Non-pigmented ciliary epithelial cell (primary cell): ENCODE measurements at places on chromosomes 6 and 20.

GRCh38 chr6:22891934-22892333 is 322.6 kb downstream of the HDGFL1 start:
- no peak for DNase-seq

DNA sequence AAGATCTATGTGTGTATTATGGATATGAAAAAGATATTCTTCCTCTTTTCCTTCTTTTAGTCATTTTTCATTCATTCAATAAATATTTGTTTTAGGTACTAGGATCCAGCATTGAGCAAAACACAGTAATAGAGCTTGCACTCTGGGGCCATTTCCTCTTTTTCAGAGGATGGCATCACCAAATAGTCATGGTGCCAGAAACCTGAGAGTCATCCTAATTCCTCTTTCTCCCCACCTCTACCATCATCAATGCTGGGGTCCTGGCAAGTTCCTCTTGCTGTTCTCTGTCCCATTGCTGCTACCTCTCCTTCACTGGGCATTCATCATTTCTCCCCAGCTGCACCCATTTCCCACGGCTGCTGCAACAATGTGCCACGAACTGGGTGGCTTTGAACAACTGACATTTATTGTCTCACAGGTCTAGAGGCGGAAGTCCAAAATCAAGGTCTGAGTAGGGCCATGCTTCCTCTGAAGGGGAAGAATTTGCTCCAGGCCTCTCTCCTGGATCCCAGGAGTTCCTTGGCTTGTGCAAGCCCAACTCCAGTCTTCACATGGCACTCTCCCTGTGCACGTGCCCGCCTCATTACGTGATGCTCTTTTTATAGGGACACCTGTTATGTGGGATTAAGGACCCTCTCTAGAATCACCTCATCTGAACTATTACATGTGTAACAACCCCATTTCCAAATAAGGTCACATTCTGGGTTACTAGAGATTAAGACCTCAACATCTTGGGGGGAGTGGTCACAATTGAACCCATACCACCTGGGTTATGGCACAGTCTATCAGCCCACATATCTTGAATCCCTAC is 9.5 kb upstream of the IGF2R start:
- DNase-seq, result no peak

DNA sequence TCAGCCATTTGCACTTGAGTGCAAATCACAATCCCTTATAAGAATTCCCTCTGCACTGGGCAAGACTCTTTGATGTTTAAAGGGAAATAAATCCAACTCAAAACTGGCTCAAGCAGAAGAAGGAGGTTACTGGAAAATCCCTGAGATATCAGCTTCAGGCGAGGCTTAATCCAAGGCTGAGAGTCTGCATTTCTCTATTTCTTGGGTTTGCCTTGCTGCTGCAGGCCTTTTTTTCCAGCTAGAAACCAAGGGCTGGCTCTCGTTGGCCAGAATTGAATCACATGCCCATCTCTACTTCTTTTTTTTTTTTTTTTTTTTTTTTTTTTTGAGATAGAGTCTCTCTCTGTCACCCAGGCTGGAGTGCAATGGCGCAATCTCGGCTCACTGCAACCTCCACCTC is 11.7 kb downstream of the HCK start:
- no peak for DNase-seq

GRCh38 chr6:111423960-111424846 is 58.8 kb downstream of the REV3L start:
- DNase-seq, result no peak

- no peak for DNase-seq
Measured at GRCh38 chr20:478949-479429, 16.7 kb upstream of the TBC1D20 start.

- DNase-seq, result no peak
Measured at GRCh38 chr20:24935140-24935539, 13.9 kb upstream of the CST7 start.

- DNase-seq, result no peak
Measured at GRCh38 chr20:13913131-13913530, 77.3 kb downstream of the SEL1L2 start.

- no peak for DNase-seq
Measured at GRCh38 chr6:34358389-34358905, 34.0 kb downstream of the NUDT3 start.

DNA sequence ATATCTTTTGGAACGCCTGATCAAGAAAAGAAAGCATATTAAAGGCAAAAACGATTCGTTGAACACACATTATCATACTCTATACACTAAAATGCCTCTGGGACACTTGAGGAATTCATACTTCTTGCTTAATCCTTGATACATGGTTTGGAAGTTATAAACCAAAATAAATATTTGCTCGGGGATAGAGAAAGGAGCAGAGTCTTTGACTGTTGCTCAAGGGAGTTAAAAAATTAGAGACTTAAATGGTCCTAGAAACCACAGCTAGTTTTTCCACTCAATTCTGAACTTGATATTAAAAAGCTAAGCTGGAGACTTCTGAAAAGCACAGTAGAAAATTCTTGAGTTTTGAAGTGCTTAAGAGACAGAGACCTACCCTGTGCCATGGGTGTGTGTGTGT is 98.9 kb downstream of the BCKDHB start:
- DNase-seq, result no peak

GRCh38 chr6:52574709-52575501 is 2.0 kb downstream of the TRAM2 start:
- DNase-seq, result no peak

DNA sequence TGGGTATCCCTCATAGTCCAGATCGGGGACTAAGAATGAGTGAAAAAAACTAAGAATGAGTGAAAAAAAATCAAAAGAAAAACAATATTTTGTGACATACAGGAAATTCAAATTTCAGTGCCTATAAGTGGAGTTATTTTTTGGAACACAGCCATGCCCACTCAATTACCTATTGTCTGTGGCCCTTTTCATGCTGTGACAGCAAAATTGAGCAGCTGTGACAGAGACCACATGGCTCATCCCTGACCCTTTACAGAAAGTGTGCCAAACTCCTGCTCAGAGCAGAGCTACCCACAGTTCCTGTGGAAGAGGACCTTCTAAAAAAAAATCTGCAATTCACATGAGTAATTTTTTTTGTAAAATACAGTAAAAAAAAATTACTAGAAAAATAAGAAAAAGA is 1.4 kb downstream of the NCR2 start:
- DNase-seq, result no peak

DNA sequence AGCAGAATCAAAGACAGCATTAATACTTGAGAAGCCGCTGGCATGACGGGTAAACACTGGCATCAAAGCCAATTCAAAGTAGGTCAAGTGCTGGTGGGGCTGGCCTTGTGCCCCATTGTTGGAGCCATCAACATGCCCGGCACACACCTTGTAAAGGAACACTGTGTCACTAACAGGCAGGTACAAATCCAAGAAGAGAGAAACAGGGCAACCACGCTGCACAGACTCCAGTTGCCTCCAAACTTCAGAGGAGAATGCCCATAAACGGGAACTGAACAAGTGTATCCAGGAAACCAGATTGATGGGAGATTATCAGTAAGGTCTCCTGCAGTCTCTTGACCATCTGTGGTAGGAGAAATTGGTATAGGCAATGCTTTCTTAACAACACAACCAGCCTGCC is 127.0 kb upstream of the STXBP5 start:
- DNase-seq, result no peak

DNA sequence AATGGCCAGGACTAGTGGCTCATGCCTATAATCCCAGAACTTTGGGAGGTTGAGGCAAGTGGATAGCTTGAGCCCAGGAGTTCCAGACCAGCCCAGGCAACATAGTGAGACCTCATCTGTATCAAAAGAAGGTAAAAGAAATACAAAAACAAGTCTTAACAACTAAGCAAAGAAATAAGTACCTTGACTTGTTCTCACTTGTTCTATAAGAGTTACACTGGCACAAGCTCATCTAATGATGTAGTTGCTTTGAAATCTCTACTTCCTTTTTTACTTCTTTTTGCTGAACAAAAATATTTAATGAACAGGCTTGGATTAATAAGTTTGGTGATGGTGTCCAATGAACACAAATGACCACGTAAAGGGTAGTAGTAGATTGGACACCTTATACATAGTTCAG is 72.2 kb downstream of the SGK1 start:
- DNase-seq, result no peak

- no peak for DNase-seq
Measured at GRCh38 chr6:43644940-43645612, at the start of gene RSPH9. Gene RSPH9 (plus strand): TSS chr6:43645036. CDS start chr6:43645099, 63 bp downstream.

DNA sequence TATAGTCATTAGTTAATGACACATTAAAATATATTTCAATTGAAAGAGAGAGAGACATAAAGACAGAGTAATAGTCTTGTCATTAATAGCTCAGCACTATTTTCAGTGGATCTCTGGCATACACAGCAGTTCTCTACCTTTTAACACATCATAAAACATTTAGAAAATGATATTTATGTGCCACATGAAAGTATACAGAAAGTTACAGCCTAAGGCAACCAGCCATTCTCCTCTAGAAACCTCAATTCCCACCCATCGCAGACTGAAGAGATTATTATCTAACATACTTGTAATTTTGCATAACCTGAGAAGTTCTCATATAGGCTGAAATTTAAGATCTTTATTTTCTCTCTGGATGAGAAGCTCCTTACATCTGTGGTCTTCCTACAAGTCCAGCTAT is 58.7 kb upstream of the FAM83B start:
- no peak for DNase-seq

DNA sequence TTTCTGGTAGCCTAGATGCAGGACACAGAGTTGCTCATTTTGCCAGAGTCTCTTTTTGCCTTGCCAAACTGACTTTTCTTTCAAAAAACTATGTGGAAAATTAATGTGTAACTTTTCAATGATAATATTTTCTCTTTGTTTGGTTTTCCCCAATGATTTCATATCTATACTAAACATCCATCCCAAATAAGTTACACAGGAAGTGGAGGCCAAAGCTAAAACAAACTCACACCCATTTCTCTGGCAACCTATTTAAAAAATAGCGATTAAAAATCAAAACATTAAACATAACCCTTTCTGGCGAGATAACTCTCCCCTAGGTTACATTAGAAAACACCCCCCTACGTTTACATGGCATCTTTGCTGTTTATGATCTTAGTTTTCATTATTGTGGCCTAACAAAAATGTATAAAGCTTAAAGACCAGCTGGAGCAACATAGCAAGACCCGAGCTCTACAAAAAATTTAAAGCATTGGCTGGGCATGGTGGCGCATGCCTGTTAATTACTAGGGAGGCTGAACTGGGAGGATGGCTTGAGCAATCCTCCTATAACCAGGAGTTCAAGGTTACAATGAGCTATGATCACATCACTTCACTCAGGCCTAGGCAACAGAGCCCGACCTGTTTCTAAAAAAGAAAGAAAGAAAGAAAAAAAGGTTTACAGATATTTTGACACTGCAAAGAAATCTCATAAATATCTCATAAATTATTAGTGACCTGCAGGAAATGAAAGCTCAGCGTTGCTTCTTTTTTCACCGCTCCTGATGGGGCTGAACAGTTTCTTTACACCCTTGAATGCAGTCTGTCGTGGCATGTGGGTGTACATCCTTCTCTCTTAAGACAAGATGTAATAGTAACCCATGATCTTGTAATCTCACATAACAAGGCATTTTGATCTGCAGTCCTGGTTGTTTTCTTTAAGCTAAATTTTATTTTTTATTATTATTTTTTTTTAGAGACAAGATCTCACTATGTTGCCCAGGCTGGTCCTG is 32.8 kb upstream of the CEP85L start:
- no peak for DNase-seq

DNA sequence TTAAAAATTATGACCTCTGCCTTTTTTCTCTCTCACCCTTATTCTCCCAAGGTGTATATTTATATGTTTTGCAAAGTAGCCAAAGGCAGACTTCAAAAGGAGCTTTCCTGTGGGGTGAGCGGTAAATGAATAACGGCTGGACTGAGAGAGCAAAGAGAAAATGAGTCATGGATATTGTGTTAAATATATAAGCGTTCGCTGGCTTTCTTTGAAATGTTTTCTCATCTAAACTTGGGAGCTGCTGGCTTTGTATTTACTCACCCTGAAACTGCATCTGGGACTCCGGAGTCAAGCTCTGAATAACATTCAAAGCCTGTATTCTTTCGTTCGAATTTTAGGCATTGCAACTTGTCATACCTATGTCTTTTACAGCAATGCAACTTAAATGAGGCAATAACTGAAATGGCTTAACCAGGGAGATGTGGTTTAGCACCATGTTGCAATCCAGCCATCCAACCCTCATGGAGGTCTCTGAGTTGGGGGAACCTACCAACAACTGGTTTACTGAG is 32.0 kb downstream of the ATXN1 start:
- no peak for DNase-seq

- no peak for DNase-seq
Measured at GRCh38 chr6:138446821-138447220, 42.8 kb downstream of the HEBP2 start.

- DNase-seq, result no peak
Measured at GRCh38 chr6:113306552-113307145, 550.5 kb upstream of the MARCKS start.
